ENCODE measurements at places on chromosomes 5 and 9.

- no peak for DNase-seq
These were observed 584.0 kb downstream of the CHSY3 start for GRCh38 chr5:130488252-130488651.

DNA sequence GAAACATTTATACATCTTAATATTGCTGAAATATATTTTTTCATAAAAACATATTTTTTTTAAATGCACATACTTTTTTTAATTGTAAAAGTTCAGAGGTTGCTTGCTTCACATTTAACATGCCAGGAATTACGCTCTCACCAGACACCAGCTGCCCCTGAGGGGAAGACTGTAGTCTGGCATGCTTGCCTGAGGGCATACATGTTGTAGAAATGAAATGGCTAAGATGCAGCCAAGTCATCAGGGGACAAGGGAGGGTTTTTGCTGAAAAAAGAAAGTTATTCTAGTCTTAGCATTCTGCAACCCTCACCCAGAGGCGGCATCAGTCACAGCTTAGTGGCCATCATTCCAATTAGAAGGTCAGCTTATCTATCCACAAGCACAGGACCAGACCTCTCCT lies 426.7 kb upstream of the FTMT start:
- no peak for DNase-seq

- no peak for DNase-seq
These were observed 112.5 kb downstream of the WDR41 start for GRCh38 chr5:77379558-77380061.

DNA sequence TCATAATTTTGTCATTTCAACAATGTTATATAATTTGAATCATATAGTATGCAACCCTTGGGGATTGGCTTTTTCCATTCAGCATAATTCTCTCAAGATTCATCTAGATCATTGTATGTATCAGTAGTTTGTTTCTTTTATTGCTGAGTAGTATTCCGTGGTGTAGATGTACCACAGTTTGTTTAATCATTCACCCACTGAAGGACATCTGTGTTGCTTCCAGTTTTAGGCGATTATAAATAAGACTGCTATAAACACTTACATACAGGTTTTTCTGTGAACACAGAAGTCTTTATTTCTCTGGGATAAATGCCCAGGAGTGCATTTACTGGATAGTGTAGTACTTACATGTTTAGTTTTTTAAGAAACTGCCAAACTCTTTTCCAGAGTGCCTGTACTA lies 374.1 kb downstream of the DEPDC1B start:
- no peak for DNase-seq
